ENCODE measurements at places on chromosomes 4 and X.

GRCh38 chr4:111985426-111985825 lies 159.8 kb upstream of the FAM241A start:
- DNase-seq = no peak

DNA sequence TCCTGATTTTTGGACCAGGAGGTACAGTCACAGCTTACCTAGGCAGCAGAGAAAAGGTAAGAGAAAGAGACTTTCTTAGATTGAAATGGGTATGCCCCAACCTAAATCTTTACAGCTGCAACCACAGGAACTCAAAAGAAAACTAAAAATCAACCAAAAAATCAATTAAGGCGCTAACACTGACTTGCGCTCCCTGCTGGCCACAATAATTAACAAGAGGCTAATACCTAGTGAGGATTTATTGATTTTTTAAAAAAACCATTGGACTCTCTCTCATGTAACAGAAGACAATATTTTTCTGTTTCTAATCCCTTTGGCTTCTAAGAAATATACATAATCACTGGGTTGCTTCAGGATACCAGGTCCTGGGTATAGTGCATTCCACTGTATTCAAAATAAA lies 153.9 kb upstream of the TENM3 start:
- DNase-seq = no peak

DNA sequence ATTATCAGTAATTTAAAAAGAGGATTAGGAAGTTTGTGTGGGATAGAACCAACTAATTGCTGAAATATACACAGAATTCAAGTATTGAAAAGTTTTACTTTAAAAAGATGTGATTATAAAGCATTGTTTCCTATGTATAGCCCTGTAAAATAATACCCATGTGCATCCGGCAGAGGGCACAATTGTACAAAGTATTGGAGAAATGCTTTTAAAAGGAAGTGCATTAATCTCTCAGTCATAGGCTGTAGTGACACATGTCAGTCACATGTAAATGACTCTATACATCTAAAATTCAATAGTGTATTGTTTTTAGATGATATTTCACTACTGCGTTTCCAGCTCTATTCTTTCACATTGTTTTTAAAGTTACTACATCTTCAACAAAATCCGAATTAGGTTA lies 9.7 kb upstream of the GEMIN8 start:
- DNase-seq = peak; percentile 33

DNA sequence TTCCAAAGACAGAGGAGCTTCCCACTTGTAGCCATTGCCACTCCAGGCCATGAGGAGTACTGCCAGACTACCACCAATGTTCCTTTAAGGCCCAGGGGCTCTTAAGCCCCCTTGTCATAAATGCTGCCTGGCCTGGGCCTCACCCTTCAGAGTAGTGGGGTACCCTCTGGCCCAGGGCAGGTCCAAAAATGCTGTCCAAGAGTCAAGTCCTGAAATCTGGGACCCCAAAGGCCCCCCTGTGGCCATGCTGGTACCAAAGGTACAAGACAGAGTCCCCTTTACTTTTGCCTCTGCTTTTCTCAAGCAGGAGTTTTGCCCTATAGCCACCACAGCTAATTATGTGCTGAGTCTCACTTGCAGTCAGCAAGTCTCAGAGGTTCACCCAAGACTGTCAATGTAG lies 16.4 kb downstream of the RAB33B start:
- no peak for DNase-seq

DNA sequence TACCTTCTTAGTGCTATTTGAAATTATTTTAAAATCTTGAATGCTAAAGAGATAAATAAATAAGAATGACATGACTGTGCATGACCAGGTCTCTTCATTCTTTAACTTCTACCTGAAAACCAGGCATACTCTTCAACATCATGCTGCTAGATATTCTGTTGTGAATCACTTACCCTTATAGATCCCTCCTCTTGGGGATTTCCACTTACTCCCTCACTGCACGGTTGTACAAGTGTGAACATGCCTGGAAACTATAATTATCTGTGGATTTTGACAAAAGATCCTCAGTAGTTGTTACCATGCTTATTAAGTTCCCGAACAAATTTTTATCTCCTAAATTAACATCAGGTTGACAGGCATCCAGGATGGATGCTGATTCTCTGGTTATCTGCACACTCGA lies 54.3 kb downstream of the ADGRL3 start:
- no peak for DNase-seq

DNA sequence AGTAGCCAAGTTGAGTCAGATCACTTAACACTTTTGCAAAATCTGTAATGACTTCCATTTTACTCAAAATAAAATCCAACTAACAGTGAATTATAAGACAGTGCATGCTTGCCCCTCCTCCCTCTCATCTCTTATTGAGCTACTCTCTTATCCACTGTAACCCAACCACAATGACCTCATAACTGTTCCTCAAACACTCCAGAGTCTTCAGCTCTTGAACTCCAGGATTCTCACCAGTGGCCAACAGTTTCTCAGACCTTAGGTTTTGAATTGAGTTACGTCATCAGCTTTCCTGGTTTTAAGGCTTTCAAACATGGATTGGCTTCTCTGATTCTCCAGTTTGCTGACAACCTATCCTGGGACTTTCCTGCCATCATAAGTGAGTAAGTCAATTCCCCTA lies 938.3 kb downstream of the RAB28 start:
- no peak for DNase-seq

- no peak for DNase-seq
These were observed 21.3 kb downstream of the DMD start for GRCh38 chrX:33190016-33190415.

DNA sequence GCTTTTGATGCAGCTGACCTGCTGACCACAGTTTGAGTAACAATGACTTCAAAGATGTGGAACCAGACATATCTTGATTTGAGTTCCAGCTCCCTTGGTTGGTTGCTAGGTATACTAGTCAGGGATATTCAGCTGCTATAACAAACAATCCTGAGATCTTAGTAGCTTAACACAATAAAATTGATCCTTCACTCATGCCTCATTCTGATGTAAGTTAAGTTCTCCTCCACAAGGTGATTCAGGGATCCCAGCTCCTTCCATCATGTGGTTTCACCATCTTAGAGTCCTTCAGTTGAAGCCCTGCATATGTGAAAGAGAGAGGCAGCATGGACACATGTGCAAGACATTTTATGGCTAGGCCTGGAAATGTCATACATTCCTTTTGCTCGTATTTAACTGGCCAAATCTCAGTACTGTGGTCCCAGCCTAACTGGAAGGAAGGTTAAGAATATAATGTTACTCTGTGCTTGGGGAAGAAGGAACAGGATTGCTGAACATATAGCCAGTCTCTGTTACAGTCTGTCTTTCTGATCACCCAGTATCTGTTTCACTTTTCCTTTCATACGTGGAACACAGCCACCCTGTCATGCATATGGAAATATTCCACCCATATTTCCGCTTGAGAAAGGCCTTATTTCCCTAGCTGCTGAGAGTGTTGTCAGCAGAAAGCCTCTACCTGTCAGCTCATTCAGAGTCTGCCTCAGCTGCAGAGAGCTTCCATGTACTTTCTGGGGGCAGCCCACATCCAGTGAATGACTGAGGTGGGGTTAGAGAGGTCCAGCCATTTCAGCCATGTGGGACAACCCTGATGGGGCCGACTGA lies 7.1 kb downstream of the SMIM9 start:
- no peak for DNase-seq

GRCh38 chrX:115960440-115961084 lies 210.0 kb upstream of the AGTR2 start:
- DNase-seq = no peak

GRCh38 chrX:134868771-134869495 lies 121.9 kb upstream of the SMIM10 start:
- no peak for DNase-seq

GRCh38 chrX:11426712-11427452 lies 133.7 kb downstream of the AMELX start:
- DNase-seq = no peak

- no peak for DNase-seq
These were observed 700.6 kb upstream of the PITX2 start for GRCh38 chr4:111323496-111323895.

DNA sequence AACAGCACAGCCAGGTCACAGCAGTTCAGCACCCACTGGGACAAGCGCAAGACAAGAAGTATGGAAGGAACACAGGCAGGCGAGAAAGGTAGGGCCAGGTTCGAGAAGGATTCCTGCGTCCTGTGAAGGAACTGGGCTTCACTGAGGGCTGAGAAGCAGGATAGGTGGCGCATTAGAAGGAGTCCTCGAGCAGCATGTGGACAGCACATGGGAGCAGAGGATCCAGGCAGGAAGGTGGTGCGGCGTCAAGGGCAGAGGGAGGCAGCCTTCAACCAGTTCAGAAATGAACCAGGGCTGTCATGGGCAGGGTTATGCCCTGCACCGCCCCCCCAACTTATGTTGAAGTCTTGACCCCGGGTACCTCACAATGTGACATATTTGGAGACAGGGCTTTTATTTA lies 30.8 kb upstream of the LAP3 start:
- DNase-seq = no peak

- no peak for DNase-seq
These were observed 183.6 kb upstream of the ARSJ start for GRCh38 chr4:114163051-114163450.

DNA sequence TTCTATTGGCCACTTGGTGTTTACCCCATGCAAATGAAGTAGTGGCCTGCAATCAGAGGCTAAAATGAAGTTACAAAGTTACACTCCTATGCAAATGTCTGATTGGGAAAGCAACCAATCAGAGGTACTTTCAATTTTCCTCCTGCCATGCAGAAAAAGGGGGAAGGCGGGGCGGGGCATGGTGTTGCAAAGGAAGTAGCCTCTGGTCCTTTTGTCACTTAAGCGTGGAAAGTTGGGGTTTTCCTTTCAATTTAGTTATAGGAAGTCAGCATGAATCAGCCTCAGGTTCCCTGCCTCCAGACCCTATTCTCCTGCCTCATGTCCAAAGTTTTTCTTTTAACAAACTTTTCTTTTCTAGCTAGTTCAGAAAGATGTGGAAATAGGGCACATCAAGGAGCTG lies 69.3 kb downstream of the GPC4 start:
- DNase-seq = no peak

- DNase-seq = no peak
These were observed 317.2 kb downstream of the CAMK2D start for GRCh38 chr4:113444386-113444785.

DNA sequence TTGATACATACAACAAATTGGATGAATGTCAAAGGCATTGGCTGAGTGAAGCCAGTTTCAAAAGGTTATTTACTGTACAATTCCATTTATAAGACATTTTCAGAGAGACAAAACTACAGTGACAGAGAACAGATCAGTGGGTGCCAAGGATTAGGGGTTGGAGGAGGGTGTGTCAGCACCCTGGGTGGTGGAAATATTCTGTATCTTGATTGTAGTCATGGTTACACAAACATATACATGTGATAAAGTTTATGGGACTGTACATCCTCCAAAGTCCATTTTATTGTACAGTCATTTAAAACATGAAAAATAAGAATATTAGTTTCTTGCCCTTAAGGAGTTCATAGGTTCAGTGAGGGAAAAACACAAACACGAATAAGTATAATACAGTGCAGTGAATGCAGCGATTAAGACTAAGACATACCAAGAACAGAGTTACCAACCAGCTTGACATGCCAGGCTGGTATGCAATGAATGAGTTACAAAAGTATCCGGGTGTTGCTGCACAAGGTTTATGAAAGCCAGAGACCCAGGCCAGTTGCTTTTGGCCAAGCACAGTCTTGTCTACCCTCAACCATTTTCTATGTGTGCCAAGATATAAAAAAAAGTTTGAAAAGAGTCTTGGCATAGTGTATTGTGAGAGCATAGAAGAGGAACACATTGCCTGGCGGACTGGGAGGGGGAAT lies 123.6 kb downstream of the MSL3 start:
- no peak for DNase-seq

DNA sequence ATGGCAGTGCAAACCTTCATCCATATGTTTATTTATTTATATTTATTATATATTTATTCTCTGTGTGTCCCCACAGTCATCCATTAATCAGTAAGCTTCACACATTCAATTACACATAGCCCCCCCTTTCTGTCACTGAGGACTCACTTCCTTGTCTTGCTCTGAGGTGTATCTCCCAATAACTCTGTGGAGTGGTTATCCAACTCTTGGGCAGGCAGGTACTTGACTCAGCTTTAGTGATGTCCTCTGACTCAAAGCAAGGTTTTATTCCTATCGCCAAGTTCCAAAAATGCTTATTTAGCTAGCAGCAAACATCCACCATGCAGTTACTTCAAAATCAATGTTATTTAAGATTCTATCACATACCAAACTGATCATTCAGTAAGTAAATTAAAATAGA lies 25.2 kb upstream of the NDP start:
- no peak for DNase-seq

DNA sequence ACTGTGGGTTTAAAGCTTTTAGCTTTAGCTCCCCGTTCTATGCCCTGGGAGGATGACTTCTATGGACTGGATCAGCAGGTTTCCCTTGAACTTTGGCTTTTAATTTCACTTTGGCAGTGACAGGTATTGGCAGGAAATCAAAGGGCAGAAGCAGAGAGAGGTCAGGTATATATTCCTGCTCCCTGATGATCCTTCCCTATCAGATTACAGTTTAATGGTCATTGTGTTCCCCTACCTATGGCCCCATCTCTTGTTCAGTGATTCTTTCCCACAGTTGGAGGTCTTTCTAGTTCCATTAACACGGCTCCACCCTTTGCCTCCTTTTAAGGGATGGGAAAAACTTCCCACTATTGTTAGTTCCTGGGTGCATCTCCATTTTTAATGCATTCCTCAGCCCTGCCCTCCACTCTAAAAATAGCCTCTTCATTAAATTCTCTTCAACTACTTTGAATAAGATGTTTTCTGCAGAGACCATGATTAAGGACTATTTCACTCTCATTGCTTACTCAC lies 107.8 kb upstream of the TMEM47 start:
- DNase-seq = no peak

- no peak for DNase-seq
These were observed 740.3 kb upstream of the FRG1 start for GRCh38 chr4:189200353-189200752.

DNA sequence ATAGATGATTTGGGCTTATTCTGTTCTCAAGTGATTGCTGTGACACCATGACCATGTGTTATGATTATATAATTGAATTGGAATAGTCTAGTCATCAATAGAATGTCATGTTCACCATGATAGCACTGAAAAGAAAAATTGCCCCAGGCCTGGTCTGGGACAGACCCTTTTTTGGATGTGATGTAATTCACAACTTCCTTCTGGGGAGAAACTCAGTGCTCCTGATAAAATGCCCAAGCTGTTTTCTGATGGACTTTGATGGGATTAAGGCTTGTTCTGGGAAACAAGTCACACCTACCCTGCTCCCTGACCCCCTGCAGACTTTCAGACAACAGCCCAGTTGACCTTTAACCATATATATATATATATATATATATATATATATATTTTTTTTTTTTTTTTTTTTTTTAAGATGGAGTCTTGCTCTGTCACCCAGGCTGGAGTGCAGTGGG lies 65.3 kb downstream of the RHOH start:
- no peak for DNase-seq

- DNase-seq = no peak
These were observed 244.0 kb upstream of the SMIM31 start for GRCh38 chr4:164509951-164510350.

- DNase-seq = no peak
These were observed 3.4 kb downstream of the CLCN4 start for GRCh38 chrX:10160211-10160610.

GRCh38 chrX:21610168-21610567 lies 48.0 kb downstream of the KLHL34 start:
- DNase-seq = no peak
